ENCODE measurements at places on chromosomes 12 and 14.

GRCh38 chr12:78641837-78642423 is 222.6 kb upstream of the SYT1 start:
- no peak for DNase-seq

GRCh38 chr12:93136253-93137055 is 207.4 kb upstream of the EEA1 start:
- no peak for DNase-seq

GRCh38 chr12:587132-588023 is 75.9 kb downstream of the NINJ2 start:
- no peak for DNase-seq

GRCh38 chr14:99325591-99325990 is 53.6 kb upstream of the BCL11B start:
- DNase-seq, result no peak

- no peak for DNase-seq
Measured at GRCh38 chr12:23666866-23667265, 282.6 kb downstream of the SOX5 start.

- no peak for DNase-seq
Measured at GRCh38 chr14:70808416-70809224, 693 bp downstream of the MAP3K9 start.

DNA sequence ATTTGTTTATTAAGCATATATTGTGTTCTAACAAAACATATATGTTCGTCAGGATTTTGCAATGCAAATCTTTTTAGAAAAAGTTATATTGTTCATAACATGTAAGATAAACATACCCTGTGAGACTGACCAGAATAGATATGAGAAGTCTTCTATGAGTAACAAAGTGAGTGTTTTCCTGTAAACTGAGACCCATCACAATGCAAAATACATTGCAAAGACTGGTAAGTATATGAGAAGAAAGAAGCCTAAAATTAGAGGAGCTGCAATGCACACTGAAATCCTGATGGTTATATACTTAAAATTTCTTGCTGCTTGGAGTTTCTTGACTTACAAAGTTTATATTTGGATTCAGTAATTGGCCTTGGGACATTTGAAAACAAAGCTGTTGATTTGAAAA is 6.0 kb downstream of the HMGA2 start:
- no peak for DNase-seq

DNA sequence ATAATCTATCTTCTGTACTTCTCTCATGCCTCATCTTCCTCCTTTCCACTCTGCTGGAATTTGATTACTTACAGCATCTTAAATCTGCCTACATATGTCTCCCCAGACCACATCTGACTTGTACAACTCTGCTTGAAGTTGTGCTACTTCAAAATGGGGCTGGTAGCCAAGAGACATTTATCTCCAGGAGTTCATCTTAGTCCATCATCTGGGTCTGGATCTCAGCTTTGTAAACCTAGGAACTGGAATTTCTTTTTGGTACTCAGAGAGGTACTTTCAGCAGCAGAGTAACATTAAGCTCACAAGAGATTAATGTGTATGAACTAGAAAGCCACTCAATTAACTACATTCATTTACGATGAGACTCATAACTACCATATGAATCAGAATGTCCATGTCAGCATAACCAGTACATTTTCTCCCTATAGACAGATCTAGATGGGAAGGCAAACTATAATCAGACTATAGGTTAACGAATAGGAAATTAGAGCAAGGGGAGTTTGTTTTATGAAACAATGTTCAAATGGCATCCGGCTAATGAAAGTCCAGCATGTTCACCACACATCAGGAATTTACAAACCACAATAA is 178.8 kb downstream of the CEP128 start:
- no peak for DNase-seq

DNA sequence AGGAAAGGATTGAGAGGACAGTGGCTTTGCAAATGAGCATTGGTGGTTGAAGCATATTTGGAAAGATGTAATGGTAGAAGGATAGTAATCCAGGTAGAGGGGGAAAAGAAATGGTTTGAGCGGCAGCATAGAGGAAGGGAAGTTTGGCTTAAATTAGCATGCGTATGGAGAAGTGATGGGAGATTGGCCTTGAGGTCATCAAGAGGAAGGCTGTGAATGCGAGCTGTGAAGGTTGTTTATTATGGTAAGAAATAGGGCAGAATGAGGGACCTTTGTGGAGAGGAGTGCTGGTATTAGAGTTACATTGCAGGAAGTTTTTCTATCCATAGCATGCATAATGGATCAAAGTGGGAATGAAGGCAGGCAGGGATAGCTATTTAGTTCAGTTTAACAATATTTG is 162.1 kb downstream of the TMTC2 start:
- DNase-seq, result no peak

GRCh38 chr14:75631453-75631831 is 29.2 kb downstream of the ERG28 start:
- DNase-seq, result no peak

- DNase-seq, result no peak
Measured at GRCh38 chr12:14473707-14474287, 93.9 kb downstream of the PLBD1 start.

DNA sequence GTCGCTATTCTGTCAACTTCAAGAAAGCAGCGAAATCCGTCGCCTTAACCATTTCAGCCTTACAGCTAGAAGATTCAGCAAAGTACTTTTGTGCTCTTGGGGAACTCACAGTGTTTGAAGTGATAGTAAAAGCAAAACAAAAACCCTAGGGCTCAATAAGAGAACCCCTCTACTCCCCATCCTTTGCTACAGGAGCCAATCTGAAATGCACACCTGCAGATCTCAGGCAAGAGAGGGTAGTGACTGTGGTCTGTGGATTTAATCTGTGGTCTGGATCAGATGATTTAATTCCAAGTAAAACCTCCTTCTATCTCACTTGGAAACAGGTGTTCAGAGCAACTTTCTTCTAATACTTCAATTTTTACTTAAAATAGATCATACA is 422.9 kb upstream of the OR4E1 start:
- no peak for DNase-seq

DNA sequence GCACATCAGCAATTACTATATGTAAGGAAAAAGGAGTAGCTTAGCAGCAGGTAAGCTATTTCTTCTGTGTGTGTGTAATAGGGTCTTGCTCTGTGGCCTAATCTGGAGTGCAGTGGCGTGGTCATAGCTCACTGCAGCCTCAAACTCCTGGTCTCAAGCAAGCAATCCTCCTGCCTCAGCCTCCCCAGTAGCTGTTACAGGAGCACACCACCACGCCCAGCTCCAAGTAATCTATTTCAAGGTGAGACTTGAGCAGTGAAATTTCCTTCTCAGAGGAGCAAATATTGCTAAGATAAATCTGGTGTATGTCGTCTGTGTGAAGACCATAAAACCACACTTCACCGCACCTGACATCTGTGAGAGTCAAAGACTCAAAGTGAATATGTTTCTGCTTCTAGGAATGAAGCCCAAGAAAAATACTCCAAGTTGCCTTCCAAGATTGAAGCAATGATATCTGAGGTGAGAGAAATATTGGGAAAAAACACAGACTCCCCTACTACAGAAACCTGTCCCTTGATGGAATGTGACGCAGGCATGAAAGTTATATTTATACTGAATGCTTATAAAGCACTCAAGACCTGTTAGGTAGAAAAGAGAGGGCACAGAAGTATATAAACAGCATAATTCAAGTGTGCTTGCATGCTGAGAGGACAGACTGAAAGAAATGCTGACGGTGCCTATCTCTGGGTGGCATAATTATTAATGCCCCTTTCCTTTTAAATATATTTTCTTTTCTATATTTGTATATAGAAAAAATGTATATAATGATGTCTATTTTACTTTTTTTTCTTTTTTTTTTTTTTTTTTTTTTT is 2.5 kb upstream of the SELPLG start:
- DNase-seq, result no peak

DNA sequence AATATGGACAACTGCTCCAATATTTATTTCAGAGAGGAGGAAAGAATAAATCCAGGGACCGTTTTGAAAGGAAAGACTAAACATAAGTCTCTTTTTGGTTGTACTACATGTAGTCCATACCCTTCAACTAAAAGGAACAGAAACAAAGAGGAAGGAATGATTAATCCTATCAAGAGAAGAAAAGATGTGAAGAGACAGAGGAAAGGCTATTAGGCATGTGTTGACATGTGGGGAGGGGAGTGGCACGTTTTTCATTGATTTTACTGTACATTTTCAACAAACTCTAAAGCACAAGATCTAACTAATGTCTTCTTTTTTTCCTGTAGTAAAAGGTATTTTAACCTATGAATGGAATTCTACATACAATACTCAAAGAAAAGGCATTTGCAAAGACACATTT is 85.6 kb downstream of the NAV3 start:
- DNase-seq, result no peak

DNA sequence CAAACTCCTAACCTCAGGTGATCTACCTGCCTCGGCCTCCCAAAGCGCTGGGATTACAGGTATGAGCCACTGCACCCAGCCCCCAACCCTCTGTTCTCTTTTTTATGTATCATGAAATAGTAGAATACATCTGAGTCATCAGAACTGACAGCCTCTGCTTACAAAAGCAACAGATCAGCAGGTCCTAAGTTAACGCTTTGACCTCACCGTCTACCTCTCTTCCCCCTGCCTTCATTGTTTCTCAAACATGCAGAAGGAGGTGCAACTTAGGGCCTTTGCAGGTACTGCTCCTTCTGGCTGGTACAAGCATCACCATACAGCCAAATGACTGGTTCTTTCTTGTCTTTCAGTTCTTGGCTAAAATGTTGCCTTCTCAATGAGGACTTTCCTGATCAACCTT is 249.2 kb downstream of the PAWR start:
- DNase-seq, result no peak

DNA sequence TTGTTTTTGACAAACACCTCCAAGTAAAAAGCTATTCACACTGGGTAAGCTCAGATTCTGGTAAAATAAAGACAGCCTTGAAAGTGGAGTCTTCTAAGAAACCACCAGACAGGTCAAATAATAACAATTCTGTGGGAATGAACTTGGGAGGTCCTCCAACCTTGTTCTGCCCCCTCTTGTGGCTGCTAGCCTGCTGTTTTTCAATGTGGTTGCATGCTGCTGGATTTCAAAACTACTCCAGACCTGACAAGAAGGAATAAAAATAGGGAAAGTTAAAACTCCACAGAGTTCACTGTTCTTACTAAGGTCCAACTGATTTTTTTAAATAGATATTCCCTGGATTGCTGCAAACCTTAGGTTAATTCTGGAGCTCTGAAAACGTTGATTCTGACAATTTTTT is 32.2 kb upstream of the RIN3 start:
- DNase-seq, result no peak

- no peak for DNase-seq
Measured at GRCh38 chr14:23077962-23078361, 17.0 kb downstream of the ACIN1 start.

DNA sequence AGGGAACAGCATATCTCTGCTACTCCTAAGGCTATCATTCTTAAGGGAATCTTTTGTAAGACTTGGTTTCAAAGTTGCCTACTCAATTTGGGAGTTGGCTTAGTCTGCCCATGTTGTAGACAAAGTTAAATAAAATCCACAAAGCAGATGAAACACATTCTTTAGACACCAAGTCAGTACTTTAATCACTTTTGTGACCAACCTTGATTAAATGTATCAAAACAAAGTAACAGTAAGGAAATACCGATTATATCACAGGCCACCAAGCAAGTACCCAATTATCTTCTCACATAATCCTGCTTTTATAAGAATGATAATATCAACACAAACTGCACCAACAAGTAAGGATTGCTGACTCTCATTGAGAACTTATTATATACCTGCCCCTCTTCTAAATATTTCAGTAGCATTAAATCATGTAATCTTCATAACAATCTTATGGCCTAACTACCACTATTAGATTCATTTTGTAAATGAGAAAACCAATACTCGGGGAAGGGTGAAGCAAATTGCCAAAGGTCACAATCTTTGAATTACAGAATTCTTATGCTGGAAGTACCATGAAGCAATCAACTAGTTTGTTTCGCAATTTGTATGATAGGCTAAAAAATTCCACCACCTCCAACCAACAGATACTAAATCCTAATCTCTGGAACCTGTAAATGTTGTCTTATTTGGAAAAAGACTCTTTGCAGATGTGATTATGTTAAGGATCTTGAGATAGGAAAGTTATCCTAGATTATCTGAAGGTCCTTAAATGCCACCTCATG is 12.6 kb upstream of the DIO2 start:
- no peak for DNase-seq

- DNase-seq, result no peak
Measured at GRCh38 chr12:3218228-3219171, 141.3 kb downstream of the TSPAN9 start.

DNA sequence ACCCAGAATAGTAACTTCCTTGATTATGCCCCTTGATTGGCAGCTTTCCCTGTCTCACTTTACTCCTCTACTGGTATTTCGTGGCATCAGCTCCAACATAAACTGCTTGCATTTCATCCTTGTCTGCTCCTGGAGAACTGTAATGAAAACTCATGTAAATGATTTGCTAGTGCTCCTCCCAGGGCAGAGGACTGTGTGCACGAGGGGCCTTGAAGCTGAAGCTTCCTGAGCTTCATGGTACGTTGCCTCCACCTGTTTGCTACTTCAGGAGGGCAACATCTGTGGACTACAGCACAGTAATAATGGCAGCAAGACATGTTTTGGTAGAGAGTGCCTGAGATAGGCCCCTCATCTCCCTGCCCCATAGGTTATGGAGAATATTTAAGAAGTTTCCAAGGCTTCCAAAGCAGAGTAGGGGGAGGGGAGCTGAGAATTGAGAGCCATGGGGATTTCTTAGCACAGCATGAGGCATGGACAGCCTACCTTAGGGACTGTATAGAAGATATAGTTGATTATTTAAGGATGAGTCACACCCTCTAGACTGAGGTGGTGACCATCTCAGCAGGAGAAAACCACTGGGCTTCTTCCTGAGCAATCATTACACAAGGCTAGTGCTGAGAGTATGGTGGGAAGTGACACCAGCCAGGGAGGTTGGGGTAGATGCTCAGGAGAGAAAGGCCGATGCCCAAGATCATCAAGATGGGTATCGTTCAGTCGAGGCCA is 29.5 kb downstream of the CCDC198 start:
- no peak for DNase-seq
